Stimulated activated CD4-positive, alpha-beta T cell treated with anti-CD3 and anti-CD28 coated beads, Interleukin-12 subunit alpha, Interleukin-12 subunit beta, amount 100 ng/mL, for 4 hours (primary cell): ENCODE measurements at places on chromosomes 2 and 18.

GRCh38 chr2:45794134-45794617, 142.7 kb downstream of the PRKCE start:
- no peak for DNase-seq

- DNase-seq, result no peak
Measured at GRCh38 chr2:85584857-85585780, 888 bp downstream of the VAMP5 start.

DNA sequence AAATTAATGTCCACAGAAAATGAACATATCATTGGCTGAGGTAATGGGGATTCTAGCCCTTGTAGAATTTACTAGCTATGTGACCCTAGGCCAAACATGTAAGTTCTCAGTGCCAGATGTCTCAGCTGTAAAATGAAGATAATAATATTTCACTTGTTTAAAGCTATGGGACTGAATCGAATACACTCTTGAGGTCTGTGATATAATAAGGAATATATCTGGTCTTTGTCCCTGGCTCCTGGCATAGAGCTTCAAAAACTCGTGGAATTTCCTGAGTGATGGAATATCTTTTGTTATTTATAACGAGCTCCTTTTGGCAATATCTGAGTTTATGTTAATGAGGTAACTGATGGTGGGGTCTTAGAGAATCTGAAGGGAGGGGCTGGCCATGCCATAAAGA, 201.4 kb upstream of the CYP26B1 start:
- no peak for DNase-seq

GRCh38 chr2:60534052-60534685, 19.3 kb downstream of the BCL11A start:
- DNase-seq, result no peak

DNA sequence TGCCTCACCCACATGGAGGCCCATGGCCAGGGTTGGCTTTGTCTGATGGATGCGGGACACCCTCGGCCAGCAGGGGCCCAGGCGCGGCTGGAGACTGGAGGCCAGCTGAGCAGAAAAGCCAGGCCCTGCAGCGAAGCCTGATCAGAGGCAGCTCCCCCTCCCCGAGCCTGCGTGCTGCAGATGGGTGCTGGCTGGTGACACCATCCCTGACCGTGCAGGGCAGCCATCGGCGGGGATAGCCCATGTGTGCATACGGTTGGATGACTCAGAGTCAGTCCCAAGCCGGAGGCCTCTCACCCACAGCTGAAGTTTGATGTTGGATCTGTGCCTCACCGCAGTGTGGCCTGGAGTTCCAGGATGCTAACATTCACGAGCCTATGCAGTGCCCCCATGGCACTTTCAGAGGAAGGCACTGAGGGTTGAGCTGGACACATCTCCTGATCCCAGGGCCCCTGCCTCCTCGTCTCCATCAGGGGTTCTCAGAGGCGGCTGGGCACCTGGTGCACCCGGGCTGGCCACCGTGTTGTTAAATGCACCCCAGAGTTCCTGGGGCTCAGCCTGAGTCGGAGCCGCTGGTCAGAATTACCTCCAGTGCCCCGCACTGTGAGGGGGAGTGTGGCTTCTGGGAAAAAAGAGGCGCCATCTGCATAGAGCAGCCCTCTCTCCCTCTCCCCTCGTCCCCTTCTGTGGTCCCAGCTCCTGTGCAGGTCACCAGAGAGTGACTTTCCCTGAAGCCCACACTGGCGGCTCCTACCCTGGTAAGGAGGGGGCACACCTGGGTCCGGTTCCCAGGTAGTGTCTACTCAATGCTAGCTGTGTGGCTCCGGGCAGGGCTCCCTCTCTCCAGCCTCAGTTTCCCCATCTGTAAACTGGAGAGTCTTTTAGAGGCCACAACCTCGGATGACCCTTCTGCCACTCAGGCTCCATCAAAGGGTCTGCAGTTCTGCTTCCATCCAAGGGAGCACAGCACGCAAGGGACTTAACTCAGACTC, 19.4 kb upstream of the KIF1A start:
- DNase-seq, result no peak

DNA sequence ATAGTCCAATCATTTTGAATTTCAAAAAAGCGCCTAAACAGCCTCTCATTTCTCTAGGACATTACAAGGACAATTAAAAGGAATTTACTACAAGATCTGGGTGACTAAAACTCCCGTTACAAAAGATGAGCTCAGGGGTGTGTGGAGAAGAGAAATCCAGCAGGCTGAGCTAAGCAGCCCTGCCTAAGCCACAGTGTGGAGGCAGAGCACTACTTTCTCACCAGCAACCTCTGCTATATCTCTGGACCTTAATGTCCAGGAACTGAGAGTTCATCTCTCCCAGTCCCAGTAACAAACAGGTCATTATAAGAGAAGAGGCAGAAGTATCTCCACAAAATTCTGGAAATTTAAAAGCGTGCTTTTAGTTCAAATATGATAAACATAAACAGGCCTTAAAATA, 18.9 kb upstream of the ANKRD62 start:
- DNase-seq, result no peak

DNA sequence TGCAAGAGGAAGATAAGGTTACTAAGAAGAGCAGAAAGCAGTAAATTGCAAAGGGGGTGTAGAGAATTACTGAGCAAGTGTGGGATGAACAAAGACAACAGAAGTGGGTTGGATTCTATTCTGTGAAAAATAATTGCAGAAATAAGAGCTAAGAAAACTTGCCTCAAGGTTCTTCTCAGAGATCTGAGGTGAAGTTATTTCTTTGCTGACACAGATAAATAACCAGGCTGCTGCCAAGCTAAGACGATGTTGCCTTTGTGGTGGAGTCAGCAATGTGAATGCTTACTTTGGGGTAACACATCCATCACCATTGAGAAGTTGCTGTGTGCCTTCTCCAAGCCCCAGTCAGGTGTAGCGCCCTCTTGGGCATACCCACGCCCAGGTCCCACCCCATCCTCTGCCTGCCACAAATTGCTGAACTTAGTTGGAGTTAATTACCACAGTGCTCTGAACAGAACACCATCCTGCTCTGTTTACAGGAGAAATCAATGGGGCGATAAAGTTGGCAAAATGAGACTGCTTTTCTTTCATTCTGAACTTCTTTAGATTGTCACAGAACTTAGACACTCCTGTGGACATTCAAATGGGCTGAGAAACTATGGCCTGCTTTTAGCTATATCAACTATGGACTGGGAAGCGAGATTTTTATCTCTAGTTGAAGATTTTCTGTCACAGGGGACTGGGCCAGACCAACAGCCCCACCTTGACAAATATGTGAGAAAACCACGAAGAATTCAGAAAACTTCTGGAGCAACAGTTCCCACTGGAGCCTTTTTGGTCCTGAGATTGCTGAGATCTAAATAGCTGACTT, 283.6 kb downstream of the TMX3 start:
- no peak for DNase-seq

DNA sequence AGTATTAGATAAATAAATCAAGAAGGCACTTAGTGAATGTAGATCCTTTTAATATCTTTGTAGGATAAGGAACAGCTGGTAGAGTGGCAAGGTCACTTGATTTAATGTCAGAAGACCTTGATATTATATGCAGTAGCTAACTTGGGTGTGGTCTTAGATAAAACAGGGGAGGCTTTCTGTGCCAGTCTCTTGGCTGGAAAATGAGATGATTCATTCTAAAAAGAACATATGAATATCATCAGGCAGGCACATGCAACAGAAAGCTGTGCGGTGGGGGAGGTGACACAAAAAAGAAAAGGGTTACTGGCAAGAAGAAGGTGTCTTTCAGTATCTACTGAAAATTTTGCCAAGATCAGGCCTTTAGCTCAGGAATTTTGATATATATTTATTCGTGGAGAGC, 931.7 kb upstream of the CELF4 start:
- no peak for DNase-seq
